ENCODE measurements at places on chromosomes 3 and 15. TPM values are rescaled to one million over a fixed set of nuclear protein-coding genes. Genes with fewer than 3 reads are reported as not detected.

Gene AGBL1
- total RNA-seq: not detected

Gene CCRL2
- 0.17 TPM for total RNA-seq

Gene SNTN
- total RNA-seq: not detected

Gene ADGRG7
- total RNA-seq: not detected
